ENCODE measurements at places on chromosomes 1 and 21.

DNA sequence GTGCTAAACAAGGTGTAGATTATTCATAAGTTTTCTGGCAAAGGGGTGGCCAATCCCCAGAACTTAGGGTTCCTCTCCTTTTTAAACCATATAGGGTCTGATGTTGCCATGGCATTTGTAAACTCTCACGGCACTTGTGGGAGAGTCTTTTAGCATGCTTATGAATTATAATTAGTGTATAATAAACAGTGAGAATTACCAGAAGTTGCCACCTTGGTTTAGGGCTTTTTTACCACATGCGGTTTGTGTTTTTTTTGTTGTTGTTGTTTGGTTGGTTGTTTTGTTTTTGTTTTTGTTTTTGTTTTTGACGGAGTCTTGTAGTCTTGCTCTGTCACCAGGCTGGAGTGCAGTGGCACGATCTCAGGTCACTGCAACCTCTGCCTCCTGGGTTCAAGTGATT, 8.9 kb upstream of the LAX1 start:
- DNase-seq, result no peak

DNA sequence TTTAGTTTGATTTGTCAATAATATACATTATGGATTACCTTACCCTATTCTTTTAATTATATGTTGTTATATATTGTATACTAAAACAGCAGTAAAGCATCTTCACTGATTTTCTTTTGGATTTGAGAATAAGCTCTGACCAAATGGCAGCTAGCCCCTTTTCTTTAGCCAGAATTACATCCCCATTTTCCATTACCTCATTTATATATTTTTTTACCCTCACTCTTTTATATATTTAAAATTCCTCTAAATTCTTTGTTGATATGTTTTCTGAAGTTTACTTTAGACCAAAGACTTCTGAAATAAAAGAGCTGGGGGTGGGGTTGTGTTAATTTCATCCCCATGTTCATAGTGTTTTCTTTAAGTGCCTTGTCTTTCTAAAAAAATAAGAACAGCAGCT, 24.6 kb downstream of the ANGPTL1 start:
- DNase-seq, result no peak

- no peak for DNase-seq
Measured at GRCh38 chr1:41578712-41579335, 94.3 kb upstream of the EDN2 start.

GRCh38 chr1:64983110-64983509, 16.8 kb upstream of the JAK1 start:
- DNase-seq, result no peak

- peak; percentile 3 for DNase-seq
Measured at GRCh38 chr1:116537040-116537831, 33.6 kb downstream of the CD58 start.

- DNase-seq, result no peak
Measured at GRCh38 chr21:45996311-45997204, 15.0 kb downstream of the COL6A1 start.

DNA sequence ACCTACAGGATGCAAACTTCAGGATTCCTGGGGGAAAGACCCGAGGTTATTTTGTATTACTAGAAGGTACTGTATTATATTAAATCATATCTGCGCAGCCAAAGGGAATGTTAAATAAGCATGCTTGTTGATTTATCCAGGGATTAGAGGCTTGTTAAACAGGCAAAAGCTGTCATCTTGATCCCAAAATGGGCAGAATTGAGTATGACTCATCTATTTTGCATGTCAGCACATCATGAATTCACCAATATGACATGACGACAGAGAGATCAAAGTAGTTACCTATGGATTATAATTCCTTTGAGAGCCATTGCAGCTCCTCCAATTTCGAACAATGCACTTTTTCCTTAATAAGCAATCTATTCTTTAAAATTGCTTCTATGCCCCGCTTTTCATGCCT, 66.1 kb downstream of the TBX15 start:
- DNase-seq, result no peak

DNA sequence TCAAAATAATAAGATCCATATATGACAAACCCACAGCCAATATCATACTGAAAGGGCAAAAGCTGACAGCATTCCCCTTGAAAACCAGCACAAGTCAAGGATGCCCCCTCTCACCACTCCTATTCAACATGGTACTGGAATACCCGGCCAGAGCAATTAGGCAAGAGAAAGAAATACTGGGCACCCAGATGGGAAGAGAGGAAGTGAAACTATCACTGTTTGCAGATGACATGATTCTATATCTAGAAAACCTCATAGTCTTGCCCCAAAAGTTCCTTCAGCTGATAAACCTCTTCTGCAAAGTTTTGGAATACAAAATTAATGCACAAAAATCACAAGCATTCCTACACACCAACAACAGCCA, 442.7 kb downstream of the PTBP2 start:
- DNase-seq, result no peak

DNA sequence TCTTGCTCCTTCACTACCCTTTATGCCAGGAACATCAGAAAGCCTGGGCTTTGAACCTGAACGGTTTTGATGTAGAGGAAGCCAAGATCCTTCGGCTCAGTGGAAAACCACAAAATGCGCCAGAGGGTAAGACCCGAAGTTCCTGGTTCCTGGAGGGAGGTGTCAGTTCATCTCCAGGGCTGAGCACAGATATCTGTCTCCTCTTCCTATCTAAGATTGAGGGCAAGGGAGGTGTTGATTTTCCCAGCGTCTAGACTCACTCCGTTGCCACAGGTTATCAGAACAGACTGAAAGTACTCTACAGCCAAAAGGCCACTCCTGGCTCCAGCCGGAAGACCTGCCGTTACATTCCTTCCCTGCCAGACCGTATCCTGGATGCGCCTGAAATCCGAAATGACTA, 915 bp downstream of the CDC20 start:
- no peak for DNase-seq

DNA sequence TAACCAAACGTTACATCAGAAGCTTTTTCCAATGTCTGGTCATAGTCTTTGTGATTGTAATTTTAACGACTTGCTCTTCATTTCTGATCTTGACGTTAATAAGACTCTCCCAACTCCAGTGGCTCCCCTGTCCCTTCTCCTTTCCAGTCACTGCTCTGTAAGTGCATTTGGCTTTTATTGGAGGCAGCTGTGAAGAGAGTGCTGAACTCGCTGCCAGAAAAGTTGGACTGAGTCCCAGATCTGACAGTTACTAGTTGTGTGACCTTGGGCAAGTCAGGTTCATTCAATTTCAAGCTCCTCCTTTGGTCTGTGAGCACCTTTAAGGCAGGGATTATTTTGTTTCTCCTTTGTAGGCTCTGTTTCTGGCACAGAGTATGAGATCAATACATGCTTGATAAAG, 109.6 kb upstream of the TSPAN2 start:
- no peak for DNase-seq

DNA sequence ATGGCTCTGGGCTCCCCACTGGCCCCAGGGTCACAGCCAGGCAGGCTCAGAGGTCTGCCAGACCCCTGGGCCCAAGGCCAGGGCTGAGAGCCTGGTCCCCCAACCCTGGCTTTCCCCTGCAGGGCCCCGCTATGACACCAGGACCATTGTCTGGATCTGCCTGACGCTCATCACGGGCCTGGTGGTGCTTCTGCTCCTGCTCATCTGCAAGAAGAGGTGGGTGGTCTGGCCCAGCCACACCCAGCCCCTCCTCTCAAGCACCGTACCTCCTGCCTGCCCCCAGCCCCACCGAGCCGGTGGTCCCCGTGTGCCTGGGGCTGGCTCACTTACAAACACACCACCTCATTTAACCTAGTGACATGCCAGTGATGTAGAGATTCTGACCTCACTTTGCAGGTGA, 31.8 kb downstream of the EPHA8 start:
- DNase-seq, result no peak

DNA sequence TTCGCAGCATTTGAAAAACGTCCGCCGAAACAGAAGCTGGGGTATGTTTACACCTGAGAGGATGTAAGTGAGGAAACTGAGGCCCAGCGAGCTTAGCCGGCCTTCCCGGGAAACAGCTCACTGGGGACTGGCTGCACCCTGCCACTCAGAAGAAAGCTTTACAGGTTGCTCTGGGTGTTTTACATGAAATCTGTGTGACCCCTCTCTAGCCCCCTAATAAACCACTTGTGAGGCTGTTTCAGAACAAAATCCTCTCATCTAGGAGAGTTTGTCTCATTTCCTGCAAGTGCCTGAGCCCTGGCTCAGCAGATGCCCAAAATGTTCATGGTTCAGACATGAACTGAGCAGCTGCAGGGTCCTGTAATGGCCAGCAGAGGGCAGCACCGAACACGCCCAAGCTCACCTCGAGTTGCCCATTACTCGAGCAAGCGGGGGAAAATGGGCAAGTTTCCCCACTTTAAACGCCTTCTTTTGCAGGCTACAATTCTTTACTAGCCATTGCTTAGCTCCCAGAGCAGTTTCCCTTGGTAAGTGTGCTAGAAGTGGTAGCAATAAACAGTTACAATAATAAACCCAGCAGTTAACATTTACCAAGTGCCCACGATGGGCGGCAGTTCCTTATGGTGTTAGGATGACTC, 76.4 kb downstream of the FHAD1 start:
- peak; percentile 65 for DNase-seq

DNA sequence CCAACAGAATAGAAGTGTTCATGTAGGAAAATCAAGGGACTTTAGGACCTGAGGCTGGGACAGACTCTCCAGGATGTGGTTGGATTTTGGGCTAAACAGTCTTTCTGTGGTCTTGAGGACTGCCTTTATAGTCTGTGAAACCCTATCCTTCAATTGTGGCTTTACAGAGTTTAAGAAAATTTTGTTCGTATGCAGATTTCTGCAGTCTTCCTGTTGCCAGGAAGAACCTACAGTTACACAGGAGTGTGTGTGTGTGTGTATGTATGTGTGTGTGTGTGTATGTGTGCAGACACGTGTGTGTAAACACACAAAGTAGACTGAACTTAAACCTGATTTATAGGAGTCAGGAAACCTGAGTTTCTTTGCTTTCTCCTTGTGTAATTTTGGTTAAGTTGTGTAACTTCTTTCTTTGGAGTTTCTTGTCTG, 22.8 kb downstream of the NEK7 start:
- DNase-seq, result peak; percentile 56

Data from stromal cell of bone marrow (primary cell).